Smooth muscle cell of trachea (primary cell): ENCODE measurements at places on chromosomes 3 and 15. TPM values are rescaled to one million over a fixed set of nuclear protein-coding genes. Genes with fewer than 3 reads are reported as not detected.

Gene GOLGA8S
- total RNA-seq = under 0.01 and 0.15 TPM in 2 replicates

Gene FOXB1
- total RNA-seq = not detected in 2 replicates

Gene SCG5
- 15.3 and 21.5 TPM in 2 replicates for total RNA-seq

Gene MYO5C
- under 0.01 and 0.58 TPM in 2 replicates for total RNA-seq

Gene ZNF148
- 35.1 and 38.9 TPM in 2 replicates for total RNA-seq

Gene CASR
- not detected in 2 replicates for total RNA-seq

Gene TBC1D2B
- 50.8 and 98.1 TPM in 2 replicates for total RNA-seq

Gene PLSCR4
- total RNA-seq = 20.3 and 21.7 TPM in 2 replicates

Gene LRTM1
- not detected in 2 replicates for total RNA-seq

Gene GOLGA8T
- total RNA-seq = not detected in 2 replicates

Gene NOX5
- total RNA-seq = 0.58 and 0.83 TPM in 2 replicates

Gene JMJD7
- 5.0 and 5.8 TPM in 2 replicates for total RNA-seq

Gene KCNMB2
- under 0.01 TPM in 1 of 2 replicates, not detected in the other for total RNA-seq
